ENCODE measurements at places on chromosomes 6 and 20.

- no peak for DNase-seq
Measured at GRCh38 chr20:4041748-4042411, 26.5 kb upstream of the RNF24 start.

DNA sequence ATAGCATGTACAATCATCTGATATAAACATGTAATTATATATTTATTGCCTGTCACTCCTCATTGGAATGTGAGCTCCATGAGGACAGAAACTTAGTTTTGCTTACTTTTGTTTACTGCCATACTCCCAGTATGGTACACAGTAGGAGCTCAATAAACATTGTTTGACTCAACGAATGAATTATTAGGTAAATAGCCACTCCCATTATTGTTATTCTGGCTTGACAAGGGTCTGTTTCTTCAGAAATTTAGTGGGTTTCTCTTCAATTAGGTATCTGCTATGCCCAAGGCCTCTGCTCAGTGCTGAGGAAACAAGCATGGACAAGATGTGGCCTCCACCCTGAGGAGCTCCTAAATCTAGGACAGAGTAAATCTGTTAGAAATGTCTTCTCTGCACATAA lies 6.3 kb downstream of the BCL2L1 start:
- no peak for DNase-seq

GRCh38 chr6:70198785-70199184 lies 104.1 kb downstream of the COL9A1 start:
- DNase-seq = no peak

- DNase-seq = no peak
Measured at GRCh38 chr6:150887978-150888563, 22.6 kb downstream of the MTHFD1L start.

GRCh38 chr20:15498926-15499325 lies 1074.3 kb downstream of the KIF16B start:
- no peak for DNase-seq

Measured in HAP-1 (cell line).